Right atrium auricular region (tissue), 2 donors: ENCODE measurements at places on chromosomes 1 and 21. TPM values are rescaled to one million over a fixed set of nuclear protein-coding genes. Genes with fewer than 3 reads are reported as not detected.
A peak's percentile ranks its signal among the peaks of the same experiment; 100 is the strongest.

- no peak overlapping the region for H3K27ac ChIP-seq
- H3K36me3 ChIP-seq = peaks cover 72% of the 10 kb centered on the region
- no peak for DNase-seq
- no peak overlapping the region for H3K4me3 ChIP-seq
- H3K27me3 ChIP-seq = no peaks in the 10 kb centered on the region
Observed at GRCh38 chr1:43432907-43433306, 20.8 kb downstream of the HYI start.

GRCh38 chr1:36775716-36776115 lies 258.6 kb downstream of the GRIK3 start:
- no peaks in the 10 kb centered on the region for H3K27me3 ChIP-seq
- no peaks in the 10 kb centered on the region for H3K4me1 ChIP-seq
- no peak overlapping the region for H3K4me3 ChIP-seq
- no peaks in the 10 kb centered on the region for H3K36me3 ChIP-seq
- DNase-seq = no peak

GRCh38 chr1:68074472-68074871 lies 24.0 kb upstream of the DIRAS3 start:
- no peak overlapping the region for H3K27ac ChIP-seq
- no peak overlapping the region for H3K4me3 ChIP-seq
- H3K36me3 ChIP-seq = no peaks in the 10 kb centered on the region

- peaks cover 100% of the 10 kb centered on the region for H3K36me3 ChIP-seq
- H3K27me3 ChIP-seq = no peaks in the 10 kb centered on the region
- H3K27ac ChIP-seq = no peak overlapping the region
- DNase-seq = no peak
Observed at GRCh38 chr1:43427941-43428340, 25.8 kb downstream of the HYI start.

DNA sequence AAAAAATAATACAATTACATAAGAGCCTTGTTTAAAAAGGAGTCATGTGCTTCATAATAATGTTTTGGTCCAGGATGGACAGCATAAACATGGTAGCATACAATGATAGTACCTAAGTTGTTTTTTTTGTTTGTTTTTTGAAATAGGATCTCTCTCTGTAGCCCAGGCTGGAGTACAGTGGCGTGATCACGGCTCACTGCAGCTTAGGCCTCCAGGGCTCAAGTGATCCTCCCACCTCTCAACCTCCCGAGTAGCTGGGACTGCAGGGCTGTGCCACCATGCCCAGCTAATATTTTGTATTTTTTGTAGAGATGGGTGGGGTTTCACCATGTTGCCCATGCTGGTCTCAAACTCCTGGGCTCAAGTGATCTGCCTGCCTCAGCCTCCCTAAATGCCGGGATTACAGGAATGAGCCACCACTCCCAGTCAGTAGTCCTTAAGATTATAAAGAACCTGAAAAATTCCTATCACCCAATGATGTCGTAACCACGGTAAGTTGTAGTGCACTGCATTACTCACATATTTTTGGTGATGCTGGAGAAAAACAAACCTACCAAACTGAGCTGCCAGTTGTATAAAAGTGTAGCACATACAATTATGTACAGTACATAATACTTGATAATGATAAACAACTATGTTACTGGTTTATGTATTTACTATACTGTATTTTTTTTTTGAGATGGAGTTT lies 22.4 kb upstream of the RCOR3 start:
- no peak overlapping the region for H3K27ac ChIP-seq
- H3K4me1 ChIP-seq = no peaks in the 10 kb centered on the region
- H3K4me3 ChIP-seq = no peak overlapping the region
- no peaks in the 10 kb centered on the region for H3K27me3 ChIP-seq
- no peak for DNase-seq
- no peaks in the 10 kb centered on the region for H3K36me3 ChIP-seq

GRCh38 chr1:232684371-232685105 lies 54.6 kb upstream of the SIPA1L2 start:
- DNase-seq = no peak
- H3K27me3 ChIP-seq = no peaks in the 10 kb centered on the region
- H3K4me1 ChIP-seq = no peaks in the 10 kb centered on the region
- no peaks in the 10 kb centered on the region for H3K36me3 ChIP-seq
- H3K4me3 ChIP-seq = no peak overlapping the region

DNA sequence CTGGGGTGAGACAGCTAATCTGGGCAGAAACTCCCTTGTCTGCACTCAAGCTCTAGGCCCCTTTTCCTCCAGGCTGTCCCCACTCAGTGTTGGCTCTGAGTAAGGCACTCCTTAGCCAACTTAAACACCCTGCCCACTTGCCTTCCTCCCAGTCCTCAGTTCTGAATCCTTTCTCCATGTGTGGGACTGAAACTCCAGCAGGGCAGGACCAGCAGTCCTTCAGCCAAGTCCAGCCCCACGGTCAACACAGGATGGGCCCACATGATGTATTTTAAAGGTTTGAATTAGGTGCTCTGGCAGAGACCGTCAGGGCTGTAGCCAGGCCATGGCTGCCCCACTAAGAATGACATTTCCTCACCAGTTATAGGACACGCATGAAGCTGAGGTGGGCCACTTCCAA lies 107.8 kb downstream of the EDEM3 start:
- no peaks in the 10 kb centered on the region for H3K27me3 ChIP-seq
- H3K36me3 ChIP-seq = no peaks in the 10 kb centered on the region
- no peak for DNase-seq
- no peaks in the 10 kb centered on the region for H3K4me1 ChIP-seq

DNA sequence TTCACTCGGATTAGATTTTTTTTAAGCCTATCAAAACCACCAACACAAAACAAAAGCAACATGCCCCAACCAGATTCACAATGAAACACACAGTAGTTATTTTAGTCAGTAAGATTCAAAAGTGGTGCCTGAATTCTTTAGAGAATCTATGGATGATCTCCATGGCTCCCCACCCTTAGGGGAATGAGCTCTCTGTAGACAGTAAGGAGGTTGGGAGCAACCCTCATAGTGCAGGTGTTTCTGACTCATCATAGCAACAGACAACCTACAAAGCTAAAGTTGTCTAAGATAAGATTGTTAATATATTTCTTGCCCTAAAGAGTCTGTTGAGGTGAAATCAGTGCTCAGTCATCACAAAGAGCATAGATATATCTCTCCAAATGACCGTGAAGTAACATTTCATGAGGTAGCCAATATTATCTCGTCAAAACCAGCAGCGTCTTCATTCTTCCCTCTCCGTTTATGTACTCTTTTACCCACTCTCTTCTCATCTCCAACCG lies 78.3 kb downstream of the ADAMTS1 start:
- H3K27ac ChIP-seq = no peak overlapping the region
- no peaks in the 10 kb centered on the region for H3K36me3 ChIP-seq
- H3K27me3 ChIP-seq = no peaks in the 10 kb centered on the region
- H3K4me3 ChIP-seq = no peak overlapping the region

- no peak for DNase-seq
- no peak overlapping the region for H3K27ac ChIP-seq
- H3K4me1 ChIP-seq = no peaks in the 10 kb centered on the region
- H3K27me3 ChIP-seq = no peaks in the 10 kb centered on the region
- peak overlapping the region; percentile 37 for H3K4me3 ChIP-seq
Observed at GRCh38 chr1:112718691-112719418, 3.7 kb upstream of the PPM1J start.

The TMPRSS15 gene
- not detected for total RNA-seq

The GJA4 gene
- total RNA-seq = 50.9 TPM

The ATP6V1G3 gene
- not detected for total RNA-seq
